ENCODE measurements at places on chromosomes 2 and 18.

DNA sequence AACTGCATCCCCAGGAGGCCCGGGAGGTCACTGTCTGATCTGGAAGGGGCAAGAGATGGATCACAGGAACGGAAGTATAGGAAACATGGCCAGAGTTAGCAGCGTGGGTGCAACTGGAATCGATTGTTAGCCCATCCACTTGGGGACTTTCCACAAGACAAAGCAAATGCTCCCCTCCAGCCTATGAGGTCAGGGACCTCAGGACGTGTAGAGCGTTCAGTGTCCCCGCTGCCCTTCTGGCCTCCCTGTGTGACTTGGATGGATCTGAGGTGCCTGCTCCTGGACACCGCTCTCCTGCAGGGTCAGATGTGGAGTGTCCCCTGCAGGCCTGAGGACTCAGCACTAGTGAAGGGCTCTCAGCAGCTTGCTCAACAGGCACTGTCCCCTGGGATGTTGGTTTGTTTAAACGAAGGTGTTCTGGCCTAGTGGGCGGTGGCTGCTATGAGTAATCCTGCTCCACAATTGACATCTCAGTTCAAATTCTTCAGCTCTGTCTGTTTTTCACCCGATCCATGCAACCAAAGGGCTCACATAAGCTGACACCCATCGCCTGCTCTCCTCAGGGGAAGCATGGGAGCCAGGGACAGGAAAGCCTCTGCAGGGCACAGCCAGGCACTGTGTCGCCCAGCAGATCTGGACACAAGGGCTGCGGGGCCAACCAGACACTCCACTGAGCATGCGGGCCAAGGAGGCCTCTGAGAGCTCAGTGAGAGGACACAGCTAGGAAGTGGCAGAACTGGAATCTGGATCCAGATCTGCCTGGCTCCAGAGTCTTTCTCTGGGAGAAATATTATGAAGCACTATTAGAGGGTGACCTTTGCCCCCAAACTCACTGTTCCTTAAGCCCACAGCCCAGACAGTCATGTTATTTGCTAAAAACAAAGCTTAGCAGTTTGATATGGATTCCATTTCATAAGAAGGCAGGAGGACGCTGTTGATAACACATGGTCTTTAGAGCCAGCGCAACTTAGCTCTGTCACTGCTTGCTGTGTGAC, 78.5 kb downstream of the RHOB start:
- peak; percentile 58 for DNase-seq

DNA sequence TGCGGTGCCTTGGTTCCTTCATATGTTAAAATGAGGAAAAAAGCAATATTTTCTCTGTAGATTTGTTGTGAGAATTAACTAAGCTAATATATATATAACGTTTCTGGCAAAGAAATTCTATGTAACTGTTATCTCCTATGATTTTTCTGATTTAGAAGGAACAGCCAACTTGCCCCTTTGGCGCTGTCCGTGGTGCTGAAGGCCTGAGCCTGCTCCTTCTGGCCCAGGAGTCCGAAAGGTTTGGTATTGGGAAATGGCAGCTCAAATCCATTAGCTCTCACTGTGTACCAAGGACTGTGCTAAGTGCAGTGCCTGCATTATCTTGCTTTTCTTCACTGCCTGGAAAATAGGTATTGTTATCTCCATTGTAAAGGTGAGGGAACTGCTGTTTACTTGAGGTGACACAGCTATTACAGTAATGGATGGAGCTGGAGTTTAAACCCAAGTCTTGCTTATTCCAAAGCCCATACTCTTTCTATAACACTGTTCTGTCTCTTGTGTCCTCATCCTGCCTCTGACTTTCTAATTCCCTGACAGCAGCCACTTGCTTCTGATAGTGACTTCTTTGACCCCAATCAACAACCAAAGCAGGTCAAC, 52.2 kb downstream of the C1QL2 start:
- peak; percentile 27 for DNase-seq

- DNase-seq: no peak
These were observed 52.2 kb downstream of the TNFRSF11A start for GRCh38 chr18:62377131-62377807.

GRCh38 chr2:43223521-43224001, 2.8 kb downstream of the ZFP36L2 start:
- DNase-seq: peak; percentile 36

DNA sequence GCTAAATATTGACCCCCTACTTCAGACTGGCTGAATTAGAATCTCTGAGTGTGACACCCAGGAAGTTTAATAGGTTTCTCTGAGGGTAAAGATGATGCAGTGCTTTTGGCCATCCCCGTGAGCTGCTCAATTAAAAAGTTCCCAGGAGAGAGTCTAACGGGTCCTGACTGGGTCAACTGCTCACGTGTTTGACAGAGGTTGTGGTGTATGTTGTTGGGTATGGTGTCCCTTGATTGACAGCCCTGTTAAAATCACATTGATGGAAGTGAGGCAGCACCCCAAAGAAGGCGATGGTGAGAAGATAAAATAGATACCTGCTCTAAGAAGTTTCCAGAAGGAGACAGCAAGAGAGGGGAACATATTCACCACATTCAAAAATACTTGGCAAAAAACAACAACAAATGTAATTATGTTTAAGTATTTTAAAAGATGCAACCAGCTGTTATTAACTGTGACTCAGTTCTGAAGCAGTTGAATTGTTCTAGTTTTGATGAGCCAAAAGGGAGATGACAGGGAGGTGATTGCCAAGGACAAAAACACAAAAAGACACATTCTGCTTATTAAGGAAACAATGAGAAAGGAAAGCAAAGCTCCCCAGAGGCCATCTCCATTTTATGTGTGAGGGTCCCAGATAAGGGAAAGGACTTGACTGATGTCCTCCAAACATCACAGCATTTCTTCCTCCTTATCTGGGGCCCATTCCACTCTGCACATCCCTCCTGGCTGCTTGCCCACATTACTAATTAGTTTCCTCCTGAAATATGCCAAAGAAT, 11.5 kb upstream of the GMCL1 start:
- DNase-seq: peak; percentile 8

DNA sequence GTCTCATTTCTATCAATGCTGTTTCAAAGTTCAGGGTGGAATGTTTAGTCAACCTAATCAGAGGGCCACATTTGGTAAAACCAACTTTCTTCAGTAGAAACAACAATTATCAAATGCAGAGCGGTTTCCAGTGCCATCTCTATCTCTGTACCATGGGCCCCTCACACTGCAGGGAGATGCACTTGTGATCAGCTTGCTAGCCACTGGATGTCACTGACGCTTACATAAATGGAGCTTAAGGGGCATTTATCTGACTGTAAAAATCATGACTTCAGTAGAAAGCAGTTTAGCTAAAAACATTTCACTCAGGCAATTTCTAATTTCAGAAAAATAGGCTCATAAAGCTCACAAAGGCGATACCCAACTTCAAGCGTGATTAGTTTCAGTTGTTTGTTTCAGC, 678.0 kb downstream of the ZEB2 start:
- DNase-seq: peak; percentile 18
